ENCODE measurements at places on chromosomes 4 and X.
A peak's percentile ranks its signal among the peaks of the same experiment; 100 is the strongest.

DNA sequence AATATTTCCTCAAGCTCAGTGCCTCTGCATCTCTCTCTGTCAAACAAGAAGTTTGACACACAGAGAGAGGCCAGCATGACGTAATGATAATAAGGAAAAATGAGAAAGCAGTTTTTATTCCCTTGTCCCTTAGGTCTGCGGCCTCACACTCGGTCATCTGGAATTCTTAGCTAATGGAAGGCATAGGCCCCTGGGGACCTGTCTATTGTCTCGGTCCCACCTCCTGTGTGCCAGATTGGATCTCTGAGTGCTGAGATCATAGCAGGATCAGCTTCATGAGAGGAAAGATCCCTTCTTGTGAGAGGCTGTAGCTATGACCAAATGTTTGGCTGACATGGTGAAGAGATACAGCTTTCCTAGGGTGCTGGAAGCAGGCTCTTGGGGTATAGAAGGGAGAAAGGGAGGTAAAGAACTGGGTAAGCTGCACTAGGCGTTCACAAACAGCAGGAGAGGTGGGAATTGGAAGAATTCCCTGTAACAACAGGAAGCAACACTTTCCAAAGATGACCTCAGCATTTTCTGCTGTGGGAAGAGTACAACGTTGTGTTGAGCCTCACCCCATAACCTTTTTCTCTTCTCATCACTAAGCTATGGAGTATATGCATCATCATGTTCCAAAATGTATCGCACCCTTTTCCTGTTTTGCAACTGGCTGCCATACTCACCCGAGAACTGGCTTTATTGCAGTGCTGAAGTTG, 20.2 kb downstream of the TMEM31 start:
- DNase-seq: no peak

DNA sequence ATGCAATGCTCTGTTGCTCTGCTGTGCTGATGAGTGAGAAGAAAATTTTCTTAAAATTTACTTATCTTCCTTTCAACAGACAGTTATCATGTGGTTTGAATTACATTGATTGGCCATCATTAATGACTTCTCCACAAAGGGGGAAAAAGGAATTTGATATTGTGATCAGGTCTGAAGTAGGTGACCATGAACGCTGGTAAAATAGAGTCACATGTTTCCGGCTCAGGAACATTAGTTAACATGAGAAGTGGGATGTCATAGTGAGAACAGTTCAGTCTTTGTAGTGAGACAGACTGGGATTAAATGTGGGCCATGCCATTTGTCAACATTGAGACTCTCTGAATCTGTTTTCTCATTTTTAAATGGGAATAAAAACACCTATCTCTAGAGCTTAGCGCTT, 50.6 kb downstream of the GBA3 start:
- no peak for DNase-seq

DNA sequence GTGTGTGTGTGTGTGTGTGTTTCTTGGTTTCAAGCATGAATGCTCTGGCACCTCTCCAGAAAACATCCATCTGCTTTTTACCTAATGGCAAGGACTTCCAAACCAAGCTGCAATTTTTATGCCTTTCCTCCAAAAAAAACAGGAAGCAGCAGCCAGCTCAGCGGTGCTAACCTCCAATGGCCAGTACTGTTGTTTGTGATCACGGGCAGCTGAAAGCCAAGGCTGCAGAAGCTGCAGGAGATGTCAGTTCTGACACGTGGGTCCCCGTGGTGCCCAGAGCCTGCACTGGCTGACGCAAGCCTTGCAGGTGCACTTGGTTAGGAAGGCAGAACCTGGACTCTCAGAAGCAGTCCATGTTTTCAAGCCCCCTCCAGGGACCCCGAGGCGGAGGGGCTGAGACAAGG, 313.6 kb upstream of the DDX53 start:
- DNase-seq: peak; percentile 42

- DNase-seq: no peak
Measured at GRCh38 chr4:183959319-183960045, 54.4 kb downstream of the STOX2 start.

DNA sequence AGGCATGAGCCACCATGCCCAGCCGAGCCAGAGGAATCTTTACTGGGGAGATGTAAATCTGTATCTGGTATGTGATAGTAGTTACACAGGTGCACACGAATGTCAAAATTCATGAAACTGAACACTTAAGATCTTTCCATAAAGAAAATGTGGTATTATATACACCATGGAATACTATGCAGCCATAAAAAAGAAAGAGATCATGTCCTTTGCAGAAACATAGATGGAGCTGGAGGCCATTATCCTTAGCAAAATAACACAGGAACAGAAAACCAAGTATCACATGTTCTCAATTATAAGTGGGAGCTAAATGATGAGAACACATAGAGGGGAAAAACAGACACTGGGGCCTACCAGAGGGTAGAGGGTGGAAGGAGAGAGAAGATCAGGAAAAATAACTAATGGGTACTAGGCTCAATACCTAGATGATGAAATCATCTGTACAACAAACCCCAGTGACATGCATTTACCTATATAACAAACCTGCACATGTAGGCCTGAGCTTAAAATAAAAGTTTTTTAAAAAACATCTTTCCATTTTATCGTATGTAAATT, 7.8 kb downstream of the TMEM156 start:
- no peak for DNase-seq

GRCh38 chr4:15238720-15239119, 189.1 kb upstream of the C1QTNF7 start:
- no peak for DNase-seq

- DNase-seq: no peak
Measured at GRCh38 chr4:168981460-168981859, 28.6 kb downstream of the CBR4 start.
